ENCODE measurements at places on chromosomes 16 and 17.

DNA sequence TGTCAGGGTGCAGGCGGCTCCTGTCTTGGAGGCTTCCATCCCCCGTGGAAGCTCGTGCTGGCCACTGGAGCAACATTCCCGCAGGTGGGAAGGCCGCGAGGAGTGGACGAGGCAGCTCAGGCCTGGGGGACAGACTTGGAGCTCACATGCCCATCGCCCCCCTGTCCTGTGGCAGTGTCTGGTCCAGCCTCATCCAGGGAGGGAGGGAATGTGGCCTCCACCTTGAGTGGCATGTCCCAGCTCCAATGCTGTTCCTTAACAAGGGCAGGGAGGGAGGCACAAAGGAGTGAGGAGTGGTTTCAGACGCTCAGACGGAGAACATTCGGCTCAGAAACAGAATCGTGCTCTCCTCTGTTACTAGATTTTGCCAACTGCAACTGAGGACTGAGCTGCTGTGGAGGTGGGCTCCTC, 159.4 kb upstream of the CHMP6 start:
- peak; percentile 58 for DNase-seq

GRCh38 chr16:78805556-78805955, 706.1 kb downstream of the WWOX start:
- DNase-seq = no peak

GRCh38 chr17:58245428-58246103, 7.2 kb downstream of the LPO start:
- DNase-seq = no peak

DNA sequence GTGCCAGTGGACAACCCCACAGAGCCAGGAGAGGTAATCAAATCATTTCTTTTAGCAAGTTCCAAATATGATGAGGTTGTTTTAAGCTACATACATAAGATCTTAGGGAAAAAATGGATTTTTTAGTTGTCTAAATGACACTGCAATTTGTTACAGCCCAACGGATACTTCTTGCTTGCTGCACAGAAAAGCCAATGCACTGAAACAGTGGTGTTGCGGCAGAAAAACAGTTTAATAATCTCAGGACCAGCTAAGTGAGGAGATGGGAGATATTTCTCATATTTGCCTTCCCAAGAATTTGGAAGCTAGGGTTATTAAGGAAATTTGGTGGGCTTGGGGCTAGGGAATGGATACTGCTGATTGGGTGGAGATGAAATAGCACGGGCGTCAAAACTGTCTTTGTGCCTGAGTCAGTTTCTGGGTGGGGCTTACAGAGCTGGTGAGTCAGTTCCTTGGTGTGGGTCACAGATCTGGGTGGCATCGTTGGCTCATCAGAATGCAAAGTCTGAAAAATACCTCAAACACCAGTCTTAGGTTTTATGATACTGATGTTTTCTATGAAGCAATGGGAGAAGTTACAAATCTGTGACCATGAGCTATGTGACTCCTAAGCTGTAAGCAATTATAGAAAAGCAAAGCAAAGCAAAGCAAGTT, 255.4 kb downstream of the IRX3 start:
- DNase-seq = no peak

DNA sequence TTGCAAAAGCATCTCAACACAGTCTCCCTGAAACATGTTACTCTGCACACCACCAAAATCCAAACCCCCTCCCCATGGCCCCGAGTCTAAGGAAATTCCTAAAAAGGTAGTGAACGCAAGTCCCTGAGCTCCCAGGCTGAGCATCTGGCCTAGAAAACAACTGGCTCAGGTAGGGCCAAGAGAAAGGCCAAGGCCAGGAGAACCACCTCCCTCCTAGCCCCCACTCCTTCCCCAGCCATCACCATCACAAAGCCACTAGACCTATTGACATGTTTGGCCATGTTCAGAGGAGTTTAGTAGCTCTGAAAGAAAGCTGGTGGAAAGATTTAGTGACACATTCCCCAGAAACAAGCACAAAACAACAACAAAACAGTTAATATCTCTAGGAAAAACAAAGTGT, 220.0 kb upstream of the PSMD7 start:
- no peak for DNase-seq

Data from adrenal gland (tissue), 19 donors.